Stimulated activated CD8-positive, alpha-beta memory T cell treated with anti-CD3 and anti-CD28 coated beads, Interleukin-2, amount 100 ng/mL, for 1 hour (primary cell): ENCODE measurements at places on chromosomes 7 and 10.

DNA sequence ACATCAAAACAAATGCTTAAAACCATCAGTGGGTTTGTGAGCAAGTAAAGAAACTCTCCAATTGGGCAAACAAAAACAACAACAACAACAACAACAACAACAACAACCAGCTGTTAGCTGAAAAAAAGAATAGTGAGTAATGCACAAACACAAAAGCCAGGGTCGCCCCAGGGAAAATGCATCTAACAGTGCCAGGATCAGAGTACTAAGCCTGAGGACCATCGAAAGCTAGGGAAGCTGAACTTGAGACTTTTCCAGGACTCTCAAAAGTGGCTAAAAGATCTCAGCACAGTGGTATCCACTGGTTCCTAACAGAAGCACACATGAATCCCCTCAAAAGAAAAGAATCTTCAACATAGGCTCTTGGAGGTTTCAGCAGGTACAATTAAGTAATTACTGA, 83.3 kb downstream of the CPXM2 start:
- no peak for DNase-seq

DNA sequence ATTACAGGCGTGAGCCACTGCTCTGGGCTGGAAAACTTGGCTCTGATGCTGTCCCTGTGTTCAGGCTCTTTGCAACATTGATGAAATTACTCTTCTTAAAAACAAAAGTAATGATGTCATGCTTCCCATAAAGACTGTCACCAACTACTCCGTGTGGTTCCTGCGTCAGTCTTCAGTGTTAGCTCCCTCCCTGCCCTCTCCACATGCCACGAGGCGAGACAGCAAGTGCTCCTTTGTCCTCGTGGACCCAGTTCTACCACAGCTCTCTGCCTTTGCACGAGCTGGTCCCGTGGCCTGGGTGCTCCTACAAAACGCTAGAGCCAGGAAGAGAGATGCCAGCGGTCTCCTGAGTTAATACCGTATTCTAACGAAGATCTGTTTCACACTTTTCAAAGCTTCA, 194.5 kb downstream of the SDK1 start:
- DNase-seq = no peak

- DNase-seq = no peak
Observed at GRCh38 chr10:92290076-92290836, 622 bp downstream of the CPEB3 start.

DNA sequence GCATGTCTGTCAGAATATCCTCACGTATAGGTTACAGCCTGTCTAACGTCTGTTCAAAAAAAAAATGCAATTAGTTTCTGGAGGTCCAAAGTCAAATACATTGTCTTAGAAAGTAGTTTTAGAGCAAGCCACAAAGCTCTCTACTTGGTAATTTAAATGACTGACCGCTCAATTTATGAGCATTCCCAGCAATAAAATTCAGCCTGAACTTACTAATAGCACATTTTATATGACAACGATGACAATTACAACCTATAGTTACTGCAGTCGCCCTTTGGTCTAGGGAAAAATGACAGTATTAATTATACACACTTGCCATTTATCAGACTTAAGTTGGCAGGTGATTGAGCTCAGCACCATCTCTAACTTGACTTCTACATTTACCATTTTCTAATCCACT, 425.8 kb upstream of the STEAP1 start:
- no peak for DNase-seq

DNA sequence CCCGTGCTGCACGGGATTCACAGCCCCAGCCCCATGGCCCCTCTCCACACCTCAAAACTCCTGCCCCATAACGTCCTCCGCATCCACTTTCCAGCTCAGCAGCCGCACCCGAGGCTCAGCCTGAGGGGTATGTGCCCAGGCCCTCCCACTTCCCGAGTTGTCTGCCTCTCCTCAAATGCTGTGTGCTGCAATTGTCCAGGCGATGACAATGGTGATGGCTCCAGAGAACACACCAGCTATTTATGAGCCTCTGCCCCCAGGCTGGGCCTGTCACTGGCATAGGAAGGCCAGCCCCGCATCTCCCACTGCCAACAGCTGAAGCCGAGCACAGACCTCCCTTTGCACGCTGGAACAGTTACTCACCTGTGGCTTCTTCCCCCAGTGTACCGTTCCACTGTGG, 2.4 kb upstream of the LDB3 start:
- DNase-seq = no peak

DNA sequence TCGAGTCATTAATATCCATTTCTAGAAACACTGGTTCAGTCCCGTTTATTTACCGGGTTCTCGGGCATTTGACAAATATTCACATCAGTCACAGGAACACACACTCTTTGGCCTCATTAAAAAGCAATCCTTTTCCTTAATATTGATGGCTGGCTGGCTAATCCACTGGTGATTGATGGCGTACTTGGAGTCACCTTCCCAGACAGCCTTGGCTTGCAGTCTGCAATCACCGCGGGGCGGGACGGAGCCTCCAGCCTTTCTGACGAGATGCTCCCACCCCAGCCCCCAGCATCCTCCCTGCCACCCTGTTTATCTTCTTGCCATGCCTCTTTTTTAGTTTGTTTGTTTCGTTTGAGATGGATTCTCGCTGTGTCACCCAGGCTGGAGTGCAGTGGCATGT, 36.6 kb downstream of the SRRM3 start:
- no peak for DNase-seq

DNA sequence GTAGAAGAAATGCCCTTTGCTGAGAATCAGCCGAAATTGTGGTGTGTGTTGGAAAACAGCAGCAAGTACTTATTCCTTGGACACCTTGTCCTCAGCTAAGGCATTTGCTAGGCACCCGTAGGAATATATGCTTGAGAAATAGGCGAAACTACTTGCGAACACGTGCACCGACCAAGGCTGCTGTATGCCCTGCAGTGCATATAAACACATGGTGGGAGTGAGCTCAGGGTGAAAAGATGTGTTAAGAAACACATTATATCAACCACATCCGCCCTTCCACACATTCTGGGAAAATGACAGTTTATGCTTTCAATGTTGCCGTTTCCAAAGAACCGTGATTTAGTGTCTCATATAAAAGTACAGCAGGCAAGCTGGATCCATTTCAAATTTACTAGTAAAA, 199.2 kb downstream of the JCAD start:
- DNase-seq = no peak

- no peak for DNase-seq
Observed at GRCh38 chr10:113362645-113363091, 190.2 kb upstream of the HABP2 start.

GRCh38 chr10:62964026-62964425, 147.9 kb upstream of the EGR2 start:
- no peak for DNase-seq

DNA sequence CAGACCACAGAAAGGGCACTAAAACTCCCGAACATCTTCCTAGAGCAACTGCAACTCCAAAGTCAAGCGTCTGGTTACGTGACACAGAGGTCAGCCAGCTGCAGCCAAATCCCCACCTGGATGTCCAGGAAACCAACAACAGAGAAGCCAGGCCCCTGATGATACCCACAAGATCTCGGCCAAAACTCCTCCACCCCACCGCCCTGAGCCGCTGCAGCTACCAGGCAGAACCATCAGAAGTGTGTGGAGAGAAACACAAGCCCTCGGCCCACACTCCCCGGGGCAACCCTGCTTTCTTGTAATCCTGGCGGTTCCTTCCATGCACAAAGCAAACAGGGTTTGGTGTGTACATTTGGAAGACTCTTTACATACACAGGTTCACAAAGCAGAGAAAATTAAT, 8.7 kb downstream of the CHST15 start:
- no peak for DNase-seq

DNA sequence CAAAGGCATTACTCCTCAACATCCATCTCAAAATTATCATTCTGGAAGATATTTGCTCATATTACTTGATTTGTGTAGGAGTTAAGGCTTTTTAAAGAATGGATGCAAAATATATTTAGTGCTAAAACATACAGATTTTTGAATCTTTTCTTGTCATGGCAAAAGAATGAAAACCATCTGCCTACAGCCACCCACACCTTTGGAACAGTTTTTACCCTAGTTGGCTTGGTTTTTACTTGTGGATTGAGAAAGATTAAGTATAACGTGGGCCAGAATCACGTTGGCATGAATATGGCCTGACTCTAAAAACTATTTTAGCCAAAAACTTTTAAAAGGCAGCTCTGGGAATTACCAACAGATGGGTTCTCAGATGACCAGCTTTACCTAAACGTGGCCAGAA, 128.2 kb downstream of the SPAG6 start:
- DNase-seq = no peak

GRCh38 chr7:91942312-91942711, 1.6 kb downstream of the AKAP9 start:
- DNase-seq = no peak

- DNase-seq = no peak
Observed at GRCh38 chr10:7301006-7301778, 109.6 kb downstream of the SFMBT2 start.

DNA sequence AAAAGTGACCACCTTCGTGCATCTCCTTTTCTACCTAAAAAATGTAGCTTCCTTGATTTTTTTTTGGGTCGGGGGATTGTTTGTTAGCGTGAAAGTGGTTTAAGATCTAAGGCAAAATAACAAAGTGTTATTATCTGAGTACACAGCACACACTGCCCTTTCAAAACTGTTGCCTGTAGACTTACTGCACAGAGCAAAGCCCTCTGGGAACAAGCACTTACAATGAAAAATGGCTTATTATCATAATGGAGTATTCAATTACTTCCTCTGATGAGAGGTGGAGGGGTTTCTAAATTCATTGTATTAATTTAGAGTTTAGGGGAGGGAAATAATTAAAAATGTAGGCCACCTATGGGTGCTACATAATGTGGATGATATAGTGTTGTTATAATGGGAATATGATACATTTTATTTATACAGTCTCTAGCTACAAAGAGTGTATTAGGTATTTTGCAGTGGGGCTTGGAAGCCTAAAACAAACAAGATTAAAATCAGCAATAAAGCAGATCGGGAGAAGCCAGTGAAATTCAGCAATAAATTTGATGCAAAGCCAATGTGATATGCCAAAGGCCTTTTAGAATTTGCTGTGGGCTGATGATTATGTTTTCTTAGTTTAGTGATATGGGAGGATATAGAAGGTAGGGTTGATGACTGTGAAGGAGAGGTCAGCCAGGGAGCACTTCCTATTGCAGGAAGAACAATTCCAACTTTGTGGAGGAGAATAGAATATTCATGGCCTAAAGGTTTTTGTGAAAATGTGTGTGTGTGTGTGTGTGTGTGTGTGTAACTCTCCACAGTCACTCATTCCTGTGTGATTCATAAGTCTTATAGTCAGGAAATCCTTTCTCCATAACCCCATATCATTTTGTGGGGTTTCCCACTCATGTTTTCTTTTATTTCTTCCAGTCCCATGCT, 17.7 kb upstream of the EXOC4 start:
- no peak for DNase-seq

- DNase-seq = no peak
Observed at GRCh38 chr10:95628786-95629185, 27.7 kb downstream of the ALDH18A1 start.

DNA sequence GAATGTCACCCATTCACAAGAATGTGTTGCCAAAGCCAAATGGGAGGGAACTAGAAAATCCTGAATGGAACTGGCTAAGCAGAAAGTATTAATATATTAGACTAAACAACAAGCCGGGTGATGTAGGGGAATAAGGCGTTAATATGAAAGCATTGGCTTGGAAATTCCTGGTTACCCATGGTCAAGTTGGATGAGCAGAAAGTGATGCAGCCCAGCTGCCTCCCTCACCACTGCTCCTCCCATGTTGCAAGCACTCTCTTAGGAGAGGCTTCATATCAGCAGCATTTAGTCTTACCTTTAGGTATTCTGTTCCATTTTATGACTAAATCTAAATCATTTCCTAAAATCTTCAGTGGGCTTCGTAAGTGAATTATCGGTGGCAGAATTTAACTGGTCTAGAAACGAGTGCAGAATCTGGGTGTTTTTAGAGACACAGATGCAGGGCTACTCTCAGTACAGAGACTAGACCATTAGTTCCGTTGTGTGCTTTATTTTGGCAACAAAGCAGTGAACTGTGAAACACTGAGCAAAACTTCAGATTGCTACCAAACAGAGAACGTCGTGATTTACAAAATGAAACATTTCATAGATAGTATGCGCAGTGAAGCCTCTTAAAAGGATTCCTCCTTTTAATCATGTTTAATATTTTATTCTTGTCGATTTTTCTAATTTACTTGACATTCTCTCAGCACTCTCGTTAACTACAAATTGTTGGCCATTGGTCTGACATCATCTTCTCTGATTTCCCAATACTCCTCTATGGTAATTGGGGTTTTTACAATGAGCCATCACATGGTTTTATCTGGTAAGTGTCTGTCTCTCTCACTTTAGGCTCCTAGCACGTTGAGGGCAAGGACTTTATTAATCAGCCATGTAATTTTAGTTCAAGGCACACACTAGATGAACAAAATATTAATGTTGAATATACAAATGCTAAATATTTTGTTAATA, 22.0 kb upstream of the HGF start:
- no peak for DNase-seq

DNA sequence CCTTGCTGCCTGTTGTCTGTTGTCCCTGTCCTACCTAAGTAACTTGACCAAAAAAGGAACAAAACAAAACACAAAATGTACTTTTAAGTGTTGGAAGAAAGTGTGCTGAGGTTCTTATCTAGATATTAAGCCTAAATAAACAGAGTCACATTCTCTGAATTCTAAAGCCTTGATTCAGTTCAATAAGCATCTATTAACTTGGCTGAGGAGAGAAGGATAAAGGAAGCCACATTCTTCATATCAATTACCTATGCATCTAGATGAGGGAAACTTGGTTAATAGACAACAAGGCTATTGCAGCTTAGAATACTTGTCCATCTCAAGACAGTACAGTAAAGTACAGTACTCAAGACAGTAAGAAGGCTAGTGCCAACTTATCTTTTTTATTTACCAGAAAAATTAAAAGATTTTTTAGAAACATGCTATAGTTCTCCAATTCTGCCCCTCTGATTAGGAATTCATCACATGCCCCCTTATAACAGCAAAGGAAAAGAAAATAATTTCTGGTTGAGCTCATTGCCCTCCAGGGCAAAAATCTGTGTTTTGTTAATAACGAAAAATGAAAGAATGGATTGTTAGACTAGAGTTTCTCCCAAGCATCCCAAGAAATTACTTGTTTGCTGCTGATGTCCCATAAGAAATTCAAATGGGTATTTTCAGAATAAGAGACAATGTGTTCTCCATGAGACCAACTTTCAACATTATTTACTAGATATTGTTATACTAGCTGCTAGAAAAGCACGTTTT, 546.5 kb upstream of the SEMA3D start:
- DNase-seq = no peak

- DNase-seq = no peak
Observed at GRCh38 chr10:127337801-127338200, 141.4 kb upstream of the INSYN2A start.

DNA sequence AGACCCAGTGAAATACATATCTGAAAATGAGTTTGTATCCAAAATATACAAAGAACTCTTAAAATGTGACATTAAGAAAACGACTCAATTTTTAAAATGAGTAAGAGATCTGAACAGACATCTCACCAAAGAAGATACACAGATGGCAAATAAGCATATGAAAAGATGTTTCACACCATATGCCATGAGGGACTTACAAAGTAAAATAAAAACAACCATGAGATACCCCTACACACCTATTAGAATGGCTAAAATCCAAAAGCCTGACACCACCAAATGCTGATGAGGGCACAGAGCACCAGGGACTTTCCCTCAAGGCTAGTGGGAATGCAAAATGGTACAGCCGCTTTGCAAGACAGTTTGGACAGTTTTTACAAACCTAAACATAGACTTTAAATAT, 27.9 kb downstream of the GFRA1 start:
- no peak for DNase-seq

- DNase-seq = peak; percentile 6
Observed at GRCh38 chr7:128869138-128869943, 6.7 kb downstream of the ATP6V1F start.

GRCh38 chr7:12889391-12889790, 202.0 kb downstream of the ARL4A start:
- DNase-seq = no peak

- DNase-seq = no peak
Observed at GRCh38 chr7:34275624-34276023, 370.3 kb downstream of the BMPER start.
